Cardiac muscle cell (in vitro differentiated cells and primary cell): ENCODE measurements at places on chromosomes 6 and 20. TPM values are rescaled to one million over a fixed set of nuclear protein-coding genes. Genes with fewer than 3 reads are reported as not detected.
A peak's percentile ranks its signal among the peaks of the same experiment; 100 is the strongest.

COL19A1 gene
- 0.11 and 0.27 TPM in 2 replicates for total RNA-seq

BLTP3A gene
- total RNA-seq, result 14.4 and 20.6 TPM in 2 replicates

GRCh38 chr6:113351173-113351834 is 505.8 kb upstream of the MARCKS start:
- no peak for DNase-seq

- peak; percentile 31 for DNase-seq
These were observed 148.7 kb upstream of the JARID2 start for GRCh38 chr6:15096894-15097837.

DNA sequence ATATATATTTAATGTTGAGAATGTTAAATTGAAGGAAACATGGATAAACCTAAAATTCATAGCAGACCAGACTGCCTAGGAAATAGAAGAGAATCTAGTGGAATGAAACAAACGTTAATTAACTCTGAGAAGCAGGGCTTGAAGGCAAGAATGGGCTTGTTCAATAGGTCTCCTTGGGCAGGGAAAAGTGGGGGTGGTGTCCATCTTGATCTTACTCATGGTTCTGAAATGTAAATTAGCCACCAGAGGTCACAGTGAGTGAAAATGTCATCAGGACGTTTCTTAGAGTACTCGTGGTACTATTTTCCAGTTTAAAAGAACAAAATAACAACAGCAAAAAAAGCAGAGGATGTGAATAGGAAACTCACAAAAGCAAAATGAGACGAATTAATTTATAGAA is 66.8 kb upstream of the BTBD3 start:
- peak; percentile 21 for DNase-seq

- DNase-seq, result no peak
These were observed 157.2 kb downstream of the MTFR2 start for GRCh38 chr6:136092897-136093296.
